ENCODE measurements at places on chromosomes 5 and 9.

DNA sequence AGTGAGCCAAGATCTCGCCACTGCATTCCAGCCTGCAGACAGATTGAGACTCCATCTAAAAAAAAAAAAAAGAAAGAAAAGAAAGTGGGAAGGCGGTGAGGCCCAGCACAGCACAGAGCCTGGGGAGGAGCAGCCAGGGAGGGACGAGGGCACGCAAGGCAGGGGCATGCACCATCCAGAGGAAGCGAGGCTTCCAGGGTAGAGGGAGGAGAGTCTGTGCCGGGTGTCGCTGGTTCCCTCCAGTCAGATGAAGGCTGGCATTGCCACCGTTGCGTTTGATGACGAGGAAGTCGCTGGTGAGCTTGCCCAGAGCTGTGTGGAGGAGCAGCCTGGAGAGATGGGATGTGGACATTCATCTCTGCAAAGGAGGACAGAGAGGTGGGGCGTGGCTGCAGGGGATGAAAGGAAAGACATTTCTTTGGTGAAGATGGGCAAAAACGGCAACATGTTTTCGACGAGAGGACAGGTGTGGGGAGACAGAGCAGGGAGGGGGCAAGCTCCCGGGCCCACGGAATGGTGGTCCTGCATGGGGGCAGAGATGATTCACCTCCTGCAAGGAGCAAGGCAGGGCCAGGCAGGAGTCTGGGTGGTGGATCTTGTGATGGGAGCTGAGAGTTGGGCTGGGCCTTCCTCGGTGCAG is 18.6 kb upstream of the OLFM1 start:
- no peak for DNase-seq

GRCh38 chr9:87748881-87749280 is 23.0 kb downstream of the CTSL start:
- no peak for DNase-seq

GRCh38 chr9:111925017-111925770 is 28.6 kb downstream of the UGCG start:
- DNase-seq = no peak

- DNase-seq = no peak
Measured at GRCh38 chr5:142627383-142628217, 58.3 kb downstream of the FGF1 start.

DNA sequence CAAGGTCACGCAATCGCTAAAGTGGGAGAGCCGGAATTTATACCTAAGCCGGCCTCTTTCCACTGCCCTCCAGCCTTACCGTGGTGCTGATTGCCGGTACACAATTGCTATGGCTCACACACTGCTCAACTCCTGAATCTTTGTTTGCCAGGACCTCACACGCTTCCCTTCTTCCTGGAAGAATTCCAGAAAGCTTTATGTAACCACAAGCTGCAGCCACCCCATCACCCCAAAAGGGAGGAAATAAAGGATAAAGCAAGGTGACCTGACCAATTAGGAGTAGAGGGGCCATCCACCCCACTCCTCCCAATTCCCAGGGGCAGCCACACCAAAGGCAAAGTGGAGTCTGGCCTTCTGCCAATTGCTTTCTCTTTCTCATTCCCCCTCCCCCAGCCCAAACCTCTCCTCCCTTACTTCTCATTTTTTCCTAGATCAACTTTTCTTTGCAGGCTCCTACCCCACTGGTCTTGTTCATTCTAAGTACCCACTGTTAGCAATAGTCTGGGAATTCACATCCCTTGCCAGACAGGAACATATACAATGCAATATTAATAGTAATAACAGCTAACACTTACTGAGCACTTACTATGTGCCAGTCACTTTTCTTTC is 18.0 kb upstream of the CDC23 start:
- DNase-seq = no peak

DNA sequence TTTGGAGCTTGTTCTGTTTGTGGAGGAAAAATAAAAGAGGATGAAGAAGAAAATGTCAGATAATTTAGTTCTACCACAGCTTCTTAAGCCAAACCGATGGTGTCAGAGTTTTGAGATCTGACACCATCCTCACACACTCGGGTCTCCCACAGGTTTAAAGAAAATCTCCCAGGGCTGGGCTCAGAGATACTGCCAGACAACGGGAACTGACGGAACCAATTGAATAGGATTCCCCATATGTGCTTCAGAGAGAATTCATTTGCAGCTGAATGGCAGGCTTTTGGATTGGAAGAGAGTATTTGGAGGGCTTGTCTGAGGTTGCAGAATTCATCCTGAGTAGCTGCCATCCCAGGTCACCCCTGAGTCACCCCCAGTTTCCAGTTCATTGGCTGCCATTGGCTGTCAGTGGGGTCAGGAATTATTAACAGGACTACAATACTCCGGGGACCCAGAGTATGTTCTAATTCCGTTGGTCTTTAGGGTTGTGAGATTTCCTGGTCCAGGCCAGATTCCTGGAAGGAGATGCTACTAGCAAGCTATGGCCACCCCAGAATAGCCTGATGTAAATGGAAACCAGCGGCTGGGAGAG is 131.3 kb downstream of the PDZD2 start:
- no peak for DNase-seq

DNA sequence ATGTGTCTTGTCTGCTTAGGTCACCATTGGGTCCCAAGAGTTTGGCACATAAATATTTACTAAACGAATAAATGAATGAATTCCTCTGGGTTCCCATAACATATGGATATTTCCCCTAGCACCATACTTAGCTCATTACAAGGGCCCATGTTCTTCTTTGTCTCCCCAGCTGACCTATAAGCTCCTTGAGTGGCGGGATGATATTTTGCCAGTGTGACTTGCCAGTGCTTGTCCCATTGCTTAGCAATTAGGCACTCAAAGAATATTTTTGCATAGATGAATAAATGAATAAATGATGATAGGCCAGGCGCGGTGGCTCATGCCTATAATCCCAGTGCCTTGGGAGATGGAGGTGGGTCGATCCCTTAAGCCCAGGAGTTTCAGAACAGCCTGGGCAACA is 16.9 kb upstream of the CTNNA1 start:
- DNase-seq = no peak

Data from activated CD8-positive, alpha-beta memory T cell treated with anti-CD3 and anti-CD28 coated beads, Interleukin-2, amount 50 U/mL, for 48 hours (primary cell).